ENCODE measurements at places on chromosomes 16 and 17.

DNA sequence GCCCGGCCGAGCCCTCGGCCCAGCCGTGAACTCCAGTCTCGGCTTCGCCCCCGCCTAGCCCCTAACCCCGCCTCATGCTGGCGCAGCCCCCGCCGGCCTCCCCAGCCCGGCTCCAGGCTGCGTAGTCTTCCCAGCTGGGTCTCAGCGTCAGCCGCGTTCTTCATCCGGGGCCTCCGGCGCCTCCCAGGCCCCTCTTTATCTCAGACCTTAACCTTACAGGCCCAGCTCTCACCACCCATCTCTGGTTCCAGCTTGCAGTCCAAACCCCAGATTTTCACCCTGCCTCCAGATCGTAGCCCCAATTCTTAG, at the start of gene PROCA1:
PROCA1 (minus strand) TSS at position 166 of the 309 bp plus-strand sequence. CDS start 228 bp downstream, outside the sequence.
- no peak for DNase-seq

- no peak for DNase-seq
Observed at GRCh38 chr17:71959154-71959553, 161.7 kb upstream of the SOX9 start.

GRCh38 chr16:67703626-67704025, 15.5 kb downstream of the GFOD2 start:
- DNase-seq, result no peak

GRCh38 chr17:47720196-47720595, 12.8 kb upstream of the TBX21 start:
- DNase-seq, result no peak

GRCh38 chr16:87945351-87946042, 5.7 kb upstream of the BANP start:
- DNase-seq, result no peak

DNA sequence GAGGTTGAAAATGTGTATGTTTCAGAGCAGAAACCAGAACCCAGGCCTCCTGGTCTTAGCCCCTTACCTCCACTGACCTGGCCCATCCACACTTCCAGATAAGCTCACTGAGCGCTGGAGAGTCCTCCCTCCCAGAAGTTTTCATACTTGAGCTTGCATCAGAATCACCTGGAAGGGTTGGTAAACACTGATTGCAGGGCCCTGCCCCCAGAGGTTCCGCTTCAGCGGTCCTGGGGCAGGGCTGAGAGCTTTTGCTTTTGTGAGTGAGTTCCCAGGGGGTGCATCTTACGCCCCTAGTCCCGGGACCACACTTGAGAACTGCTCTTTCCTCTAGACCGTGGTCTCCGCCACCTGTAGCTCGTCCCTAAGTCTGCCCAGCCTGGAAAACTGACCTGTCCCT, 20.6 kb downstream of the TTYH2 start:
- no peak for DNase-seq

- no peak for DNase-seq
Observed at GRCh38 chr17:31251105-31251969, 45.7 kb downstream of the OMG start.

DNA sequence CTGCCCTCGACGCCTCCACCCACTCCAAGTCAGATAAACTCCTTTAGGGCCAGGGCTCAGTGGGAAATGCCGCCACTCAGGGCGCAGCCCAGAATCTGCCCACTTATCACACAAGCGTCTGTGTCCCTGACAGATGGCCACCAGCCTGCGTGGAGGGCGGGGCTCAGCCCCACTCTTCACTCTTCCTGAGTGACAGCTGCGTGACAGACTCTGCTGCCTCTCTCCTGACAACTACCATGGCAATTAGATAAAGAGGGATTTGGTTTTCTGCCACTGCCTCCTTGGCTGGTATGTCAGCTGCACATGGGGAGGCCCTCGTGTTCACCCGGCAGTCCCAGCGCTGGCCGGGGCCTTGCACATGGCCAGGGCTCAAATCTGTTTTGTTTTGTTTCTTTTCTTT, 96.2 kb downstream of the RTN4RL1 start:
- no peak for DNase-seq

GRCh38 chr17:78979780-78980623, at the start of gene LGALS3BP:
LGALS3BP (minus strand) TSS chr17:78979923; CDS start chr17:78977191, 2,732 bp downstream.
- no peak for DNase-seq

GRCh38 chr17:75191584-75191983, 8.8 kb upstream of the SUMO2 start:
- DNase-seq, result no peak

DNA sequence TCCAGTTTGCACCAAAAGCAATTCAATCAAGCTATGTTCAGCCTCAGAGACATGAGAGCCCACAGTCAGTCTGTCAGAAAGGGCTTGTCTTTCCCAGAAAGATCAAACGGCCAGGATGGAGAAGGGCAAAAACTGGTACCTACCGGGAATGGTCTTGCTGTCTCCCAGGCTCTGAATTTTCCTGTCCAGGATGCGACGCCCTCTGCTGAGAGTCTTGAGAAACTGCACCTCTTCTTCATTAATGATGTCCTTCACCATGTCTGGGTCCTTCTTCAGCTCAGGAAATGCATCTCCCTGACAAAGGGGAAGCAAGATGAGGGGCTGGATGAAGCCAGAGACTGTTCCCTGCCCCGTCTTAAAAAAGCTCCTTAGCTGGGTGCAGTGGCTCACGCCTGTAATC, 15.8 kb upstream of the EXOSC6 start:
- DNase-seq, result no peak

- DNase-seq, result no peak
Observed at GRCh38 chr17:82871776-82872561, 32.1 kb upstream of the ZNF750 start.

- no peak for DNase-seq
Observed at GRCh38 chr17:73401911-73402310, 90.1 kb upstream of the CDC42EP4 start.

- no peak for DNase-seq
Observed at GRCh38 chr16:74462361-74462760, 41.1 kb upstream of the CLEC18B start.

- DNase-seq, result no peak
Observed at GRCh38 chr16:64977206-64977920, 144.5 kb downstream of the CDH11 start.

- DNase-seq, result no peak
Observed at GRCh38 chr17:12519956-12520594, 145.6 kb upstream of the MYOCD start.

GRCh38 chr16:30609002-30609925, 925 bp downstream of the ZNF689 start:
- no peak for DNase-seq

- DNase-seq, result no peak
Observed at GRCh38 chr17:27848931-27849330, 44.2 kb downstream of the LYRM9 start.

DNA sequence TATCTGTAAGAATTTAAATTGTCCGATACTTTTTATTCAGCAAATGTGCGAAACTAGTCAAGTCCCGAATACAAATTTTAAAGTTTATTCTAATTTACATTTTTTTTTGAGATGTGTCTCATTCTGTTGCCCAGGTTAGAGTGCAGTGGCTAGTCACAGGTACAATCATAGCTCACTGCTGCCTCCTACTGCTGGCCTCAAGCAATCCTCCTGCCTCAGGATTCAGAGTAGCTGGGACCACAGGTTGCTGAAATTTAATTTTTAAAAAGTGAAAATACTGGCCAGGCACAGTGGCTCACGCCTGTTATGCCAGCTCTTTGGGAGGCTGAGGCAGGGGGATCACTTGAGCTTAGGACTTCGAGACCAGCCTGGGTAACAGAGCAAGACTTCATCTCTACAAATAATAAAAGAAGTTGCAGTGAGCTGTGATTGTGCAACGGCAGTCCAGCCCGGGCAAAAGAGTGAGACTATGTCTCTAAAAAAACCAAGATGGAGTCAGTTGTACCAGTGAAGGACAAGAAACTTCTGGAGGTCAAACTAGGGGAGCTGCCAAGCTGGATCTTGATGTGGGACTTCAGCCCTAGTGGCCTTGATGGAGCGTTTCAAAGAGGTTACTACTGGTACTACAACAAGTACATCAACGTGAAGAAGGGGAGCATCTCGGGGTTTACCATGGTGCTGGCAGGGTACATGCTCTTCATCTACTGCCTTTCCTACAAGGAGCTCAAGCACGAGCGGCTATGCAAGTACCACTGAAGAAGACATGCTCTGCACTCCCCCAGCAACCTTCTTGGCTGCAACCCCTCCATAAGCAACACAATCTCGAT, 5.6 kb downstream of the POLG2 start:
- DNase-seq, result no peak

DNA sequence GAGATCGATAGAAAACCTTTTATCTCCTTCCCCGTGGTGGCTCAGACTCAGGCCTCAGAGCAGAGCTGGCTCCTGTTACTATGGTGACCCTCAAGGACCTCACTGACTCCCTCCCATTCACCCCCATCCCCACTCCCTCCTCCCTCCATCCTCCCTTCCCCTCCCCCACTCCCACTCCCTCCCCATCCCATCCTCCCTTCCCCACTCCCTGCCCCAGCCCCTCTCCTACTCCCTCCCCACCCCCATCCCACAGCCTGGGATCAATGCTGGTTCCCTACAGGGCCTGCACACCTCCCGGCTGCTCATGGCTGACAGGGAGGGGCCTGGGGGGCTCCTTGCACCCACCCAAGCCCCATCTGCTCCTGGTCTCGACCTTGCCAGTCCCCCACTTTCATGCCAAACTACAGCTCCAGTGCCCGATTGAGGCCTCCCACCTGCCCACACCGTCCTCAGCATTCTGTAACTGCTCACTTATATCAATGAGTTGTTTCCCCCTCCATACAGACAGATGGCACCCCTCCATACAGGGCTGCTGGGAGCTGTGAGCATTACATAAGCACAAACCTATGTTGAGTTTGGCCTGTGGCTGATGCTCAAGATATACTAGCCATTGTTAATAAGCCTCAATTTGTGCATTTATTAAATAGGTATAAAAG, 11.6 kb upstream of the RAI1 start:
- no peak for DNase-seq

GRCh38 chr17:957856-958421, 21.6 kb downstream of the NXN start:
- DNase-seq, result no peak

GRCh38 chr17:80961541-80962330, 29.9 kb upstream of the CHMP6 start:
- DNase-seq, result no peak

- no peak for DNase-seq
Observed at GRCh38 chr17:71703701-71704100, 417.1 kb upstream of the SOX9 start.

- DNase-seq, result no peak
Observed at GRCh38 chr16:78128913-78129312, 29.5 kb downstream of the WWOX start.

- DNase-seq, result no peak
Observed at GRCh38 chr16:85483424-85483823, 129.7 kb upstream of the GSE1 start.

GRCh38 chr17:48463526-48463925, 33.5 kb upstream of the SKAP1 start:
- no peak for DNase-seq

DNA sequence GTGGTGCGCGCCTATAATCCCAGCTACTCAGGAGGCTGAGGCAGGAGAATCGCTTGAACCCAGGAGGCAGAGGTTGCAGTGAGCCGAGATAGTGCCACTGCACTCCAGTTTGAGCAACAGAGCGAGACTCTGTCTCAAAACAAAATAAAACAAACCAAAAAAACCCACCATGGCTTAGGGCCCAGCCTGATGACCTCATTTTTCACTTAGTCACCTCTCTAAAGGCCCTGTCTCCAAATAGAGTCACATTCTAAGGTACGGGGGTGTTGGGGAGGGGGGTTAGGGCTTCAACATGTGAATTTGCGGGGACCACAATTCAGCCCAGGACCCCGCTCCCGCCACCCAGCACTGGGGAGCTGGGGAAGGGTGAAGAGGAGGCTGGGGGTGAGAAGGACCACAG, 1.4 kb upstream of the STH start:
- no peak for DNase-seq

- DNase-seq, result no peak
Observed at GRCh38 chr16:73021866-73022495, 25.9 kb downstream of the ZFHX3 start.

GRCh38 chr17:82950525-82951102, 110.8 kb upstream of the ZNF750 start:
- DNase-seq, result no peak

GRCh38 chr17:50817838-50818237, 17.5 kb upstream of the WFIKKN2 start:
- peak; percentile 19 for DNase-seq

GRCh38 chr16:1285669-1286512, 23.5 kb upstream of the UBE2I start:
- DNase-seq, result no peak

DNA sequence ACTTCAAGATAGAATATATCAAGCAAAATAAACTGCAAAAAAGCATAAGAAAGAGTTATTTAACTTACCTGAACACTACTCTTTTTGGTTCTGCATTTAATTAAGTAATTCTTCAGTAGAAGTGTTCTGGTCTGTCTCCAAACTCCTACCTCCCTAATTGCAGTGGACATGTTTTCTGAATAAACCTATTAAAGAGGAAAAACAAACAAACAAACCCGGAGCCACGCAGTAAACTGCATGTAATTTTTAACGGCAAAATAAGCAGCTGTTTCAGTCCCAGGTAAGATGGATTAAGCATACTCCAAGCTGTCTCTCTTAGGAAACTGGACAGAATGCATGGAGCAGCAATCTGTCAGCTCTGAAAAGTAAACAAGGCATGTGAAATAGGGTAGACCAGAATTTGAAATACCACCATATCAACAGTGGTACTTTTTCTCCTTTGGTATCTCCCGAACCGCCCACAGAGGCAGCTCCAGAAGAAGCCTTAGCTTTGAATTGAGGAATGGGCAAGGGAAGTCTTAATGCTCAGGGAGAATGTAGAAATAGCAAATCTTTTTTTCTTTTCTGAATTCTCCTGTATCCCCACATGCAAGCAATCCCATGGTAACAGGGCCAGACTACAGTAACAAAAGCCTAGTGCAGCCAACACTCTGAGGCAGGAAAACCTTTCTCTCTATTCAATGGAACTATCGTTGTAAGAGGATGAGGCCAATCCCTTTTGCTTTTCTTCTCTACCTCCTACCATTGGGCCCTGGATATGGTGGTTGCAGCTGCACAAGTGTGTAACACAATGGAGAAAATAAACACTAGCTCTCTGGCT, 12.5 kb downstream of the ABCA5 start:
- no peak for DNase-seq

- DNase-seq, result no peak
Observed at GRCh38 chr16:79150632-79151310, 449.8 kb downstream of the MAF start.

DNA sequence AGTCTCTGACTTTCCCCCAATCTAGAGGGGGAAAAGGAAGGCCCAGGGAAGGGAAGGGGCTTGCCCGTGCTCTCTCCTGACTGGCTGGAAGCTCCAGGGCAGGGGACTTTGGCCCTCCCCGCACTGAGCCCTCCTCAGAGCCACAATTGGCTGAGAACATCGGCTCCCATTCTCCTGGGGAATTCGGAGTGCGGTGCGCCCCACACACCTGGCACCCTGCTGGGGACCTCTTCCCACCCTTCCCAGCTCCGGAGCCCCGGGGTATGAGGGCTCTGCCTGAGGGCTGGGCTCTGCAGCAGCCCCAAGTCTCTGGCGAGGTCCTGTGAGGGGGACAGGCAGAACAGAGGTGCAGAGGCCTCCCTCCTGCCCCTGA, 36.0 kb downstream of the PIMREG start:
- no peak for DNase-seq

GRCh38 chr16:27840311-27841060, 223.0 kb downstream of the GSG1L start:
- DNase-seq, result no peak

All from HS-27A (cell line).